ENCODE measurements at places on chromosomes 16 and 17.

DNA sequence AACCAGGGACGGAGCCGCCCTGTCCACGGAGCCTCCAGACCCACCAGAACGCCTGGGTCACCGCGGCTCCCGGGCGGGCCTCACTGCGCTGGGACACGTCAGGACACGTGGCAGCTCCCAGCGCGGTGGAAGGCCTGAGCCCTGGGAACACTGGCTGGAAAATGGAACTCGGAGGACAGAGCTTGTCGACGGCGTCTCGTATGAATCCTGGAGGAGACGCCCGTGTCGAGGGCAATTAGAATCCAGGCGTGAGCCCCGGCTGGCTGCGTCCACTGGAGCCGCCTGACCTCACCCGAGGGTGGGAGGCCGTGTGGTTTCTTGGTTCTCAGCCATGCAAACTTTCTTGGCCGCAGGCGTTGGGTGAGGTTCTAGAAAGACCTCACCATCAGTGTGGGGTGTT, 173.9 kb downstream of the LAT start:
- no peak for DNase-seq

DNA sequence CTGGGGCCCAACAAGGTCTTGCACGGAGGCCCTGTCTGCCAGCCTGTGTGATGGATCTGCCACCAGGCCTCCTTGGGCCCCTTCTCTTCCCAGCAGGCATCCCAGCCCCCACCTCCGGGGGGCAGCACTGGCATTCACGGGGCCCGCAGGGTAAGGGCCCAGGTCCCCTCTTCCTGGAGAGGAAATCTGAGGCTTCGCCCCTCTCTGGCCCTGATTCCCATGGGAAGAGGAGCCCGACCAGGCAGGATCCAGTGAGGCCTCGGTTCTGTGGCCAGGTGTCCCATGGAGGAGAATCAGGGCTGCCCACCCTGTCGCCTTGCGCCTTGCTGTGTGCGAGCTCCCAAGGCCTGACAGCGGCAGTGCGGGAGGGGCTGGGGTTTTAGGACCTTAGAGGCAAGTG, 48.4 kb downstream of the PDPK1 start:
- no peak for DNase-seq

- no peak for DNase-seq
Observed at GRCh38 chr16:30185683-30186421, 2.5 kb downstream of the CORO1A start.

DNA sequence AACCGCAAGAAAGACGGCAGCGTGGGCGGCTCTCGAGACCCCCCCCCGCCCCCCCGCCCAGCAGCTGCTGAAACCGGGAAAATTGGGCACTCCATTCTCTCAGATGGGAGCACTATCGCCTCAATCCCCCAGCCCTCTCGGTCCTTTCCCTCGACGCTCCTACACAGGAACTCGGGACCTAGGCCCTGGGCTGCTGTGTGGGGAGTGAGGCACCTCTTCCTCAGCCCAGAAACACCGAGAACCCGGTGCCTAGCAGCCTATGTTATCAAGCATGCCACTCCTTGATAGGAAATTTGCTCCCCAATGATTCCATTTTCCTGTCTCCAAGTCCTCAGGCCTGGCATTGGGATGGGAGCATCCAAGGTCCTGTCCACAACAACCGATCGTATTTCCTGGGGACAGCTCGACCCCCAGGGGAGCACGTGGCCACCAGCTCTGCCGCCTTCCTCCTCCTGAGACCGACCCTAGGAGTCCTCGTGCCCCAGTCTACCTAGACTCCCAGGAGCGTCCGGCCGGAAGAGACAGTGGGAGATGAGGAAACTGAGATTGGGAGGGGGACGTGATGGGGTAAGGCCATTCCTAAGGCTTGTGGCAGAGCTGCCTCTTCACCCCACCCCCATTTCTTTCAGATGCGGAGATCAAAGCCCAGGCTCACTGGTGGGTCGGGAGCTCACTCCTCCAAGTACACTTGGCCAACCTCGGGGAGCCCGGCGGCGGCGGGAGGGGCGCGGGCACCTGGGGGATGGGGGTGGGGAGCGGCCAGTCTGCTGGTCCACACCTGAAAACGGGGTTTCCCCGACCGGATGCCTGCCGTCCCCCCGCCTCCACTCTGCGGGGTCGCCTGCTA, 17.5 kb upstream of the CBX8 start:
- DNase-seq = no peak

DNA sequence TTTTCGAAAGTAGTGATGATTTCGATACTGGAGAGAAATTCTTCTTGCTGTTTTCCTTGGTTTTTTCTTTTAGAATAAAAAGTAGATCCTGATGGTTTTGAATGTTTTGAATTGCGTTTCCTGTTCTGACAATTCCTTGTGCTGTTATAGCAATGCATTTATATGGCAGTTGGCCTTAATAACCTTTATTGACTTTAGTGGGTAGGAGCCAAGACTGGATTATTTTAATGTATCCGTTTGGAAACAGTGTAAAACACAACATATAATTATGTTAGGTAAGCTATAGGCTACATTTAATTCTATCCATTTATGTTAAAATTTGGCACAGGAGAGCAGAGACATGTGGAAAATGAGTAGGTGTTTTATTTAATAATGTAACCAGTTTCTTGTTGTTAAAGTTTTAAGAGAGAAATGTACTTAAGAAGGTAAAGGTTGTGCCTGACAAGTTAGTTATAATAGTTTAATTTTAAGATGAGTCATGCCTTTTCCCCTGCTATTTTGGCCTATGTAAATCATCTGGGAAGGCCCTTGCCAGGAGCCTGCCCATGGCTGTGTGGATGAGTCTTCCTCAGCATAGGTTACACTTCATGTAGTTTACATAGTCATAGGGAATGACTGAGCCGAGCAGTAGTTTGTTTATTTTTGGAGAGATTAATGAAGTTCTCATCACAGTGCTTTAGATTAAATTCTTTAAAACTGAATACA, 189.9 kb downstream of the FTO start:
- DNase-seq = peak; percentile 83

GRCh38 chr17:81054881-81055370, 20.0 kb downstream of the BAIAP2 start:
- DNase-seq = no peak

DNA sequence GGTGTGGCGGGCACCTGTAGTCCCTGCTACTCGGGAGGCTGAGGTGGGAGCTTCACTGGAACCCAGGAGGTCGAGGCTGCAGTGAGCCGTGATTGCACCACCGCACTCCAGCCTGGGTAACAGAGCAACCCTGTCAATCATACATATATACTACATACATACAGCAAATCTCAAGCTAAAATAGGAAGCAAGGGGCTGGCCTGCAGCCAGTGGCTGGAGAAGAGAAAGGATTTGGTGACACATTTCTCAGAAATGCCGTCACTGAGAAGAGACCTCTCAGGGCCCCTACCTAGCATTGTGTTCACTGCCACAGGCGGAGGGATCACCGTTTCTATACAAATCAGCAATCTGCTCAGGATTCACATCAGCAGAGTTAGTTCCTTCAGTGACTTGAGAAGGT, 16.9 kb downstream of the NARF start:
- no peak for DNase-seq
